ENCODE measurements at places on chromosomes 12 and 14. TPM values are rescaled to one million over a fixed set of nuclear protein-coding genes. Genes with fewer than 3 reads are reported as not detected.
A peak's percentile ranks its signal among the peaks of the same experiment; 100 is the strongest.

DNA sequence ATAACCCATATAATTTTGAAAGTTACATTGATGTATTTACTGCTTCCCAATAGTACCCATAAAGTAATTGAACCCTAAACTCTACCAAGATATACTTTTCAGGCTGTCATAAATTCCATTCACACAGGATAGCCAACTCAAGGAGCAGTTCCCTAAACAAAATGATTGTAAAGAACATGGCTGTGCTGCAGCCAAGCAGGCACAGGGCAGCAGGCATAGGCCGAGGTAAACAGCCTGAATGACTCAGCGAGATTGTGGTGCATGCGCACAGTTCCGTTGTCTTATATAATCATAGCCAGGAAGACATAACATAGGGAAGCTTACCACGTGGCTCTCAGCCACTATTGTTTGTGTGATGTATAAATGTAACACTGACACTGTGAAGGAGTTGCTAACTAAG, 344.9 kb downstream of the FSCB start:
- no peaks in the 10 kb centered on the region for H3K27me3 ChIP-seq
- H3K27ac ChIP-seq = no peak overlapping the region
- H3K36me3 ChIP-seq = no peaks in the 10 kb centered on the region
- DNase-seq = no peak
- H3K4me3 ChIP-seq = no peak overlapping the region

DNA sequence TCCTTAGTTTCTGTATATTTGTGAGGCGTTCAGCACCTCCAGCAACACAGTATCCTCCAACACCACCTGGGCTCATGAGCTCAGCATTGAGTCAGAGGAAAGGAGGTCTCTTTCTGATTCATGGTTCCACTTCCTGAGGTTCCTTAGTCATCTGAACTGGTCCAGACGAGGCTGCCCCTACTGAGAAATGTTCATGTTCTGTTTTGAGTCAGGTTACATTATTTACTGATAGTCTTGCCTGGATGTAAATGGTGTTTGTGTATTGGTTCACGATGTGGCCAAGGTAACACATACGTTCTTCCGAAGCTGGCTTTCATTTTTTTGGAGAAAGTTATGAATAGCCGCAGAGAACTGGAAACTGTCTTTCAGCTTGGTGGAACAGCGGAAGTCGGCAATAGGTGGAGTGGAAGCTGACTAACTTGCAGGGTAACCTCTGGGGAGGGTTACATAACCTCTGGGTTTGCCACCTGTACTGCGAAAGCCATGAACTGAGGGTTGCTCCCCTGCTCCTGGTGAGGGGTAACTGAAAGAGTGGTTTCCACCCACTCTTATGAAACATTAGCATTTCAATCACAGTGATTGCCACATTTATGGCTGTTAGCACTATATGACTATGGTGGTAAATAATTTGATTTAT, 42.2 kb upstream of the MANSC4 start:
- no peaks in the 10 kb centered on the region for H3K36me3 ChIP-seq
- no peak overlapping the region for H3K4me3 ChIP-seq
- H3K4me1 ChIP-seq = peaks cover 4% of the 10 kb centered on the region
- H3K27me3 ChIP-seq = no peaks in the 10 kb centered on the region

DNA sequence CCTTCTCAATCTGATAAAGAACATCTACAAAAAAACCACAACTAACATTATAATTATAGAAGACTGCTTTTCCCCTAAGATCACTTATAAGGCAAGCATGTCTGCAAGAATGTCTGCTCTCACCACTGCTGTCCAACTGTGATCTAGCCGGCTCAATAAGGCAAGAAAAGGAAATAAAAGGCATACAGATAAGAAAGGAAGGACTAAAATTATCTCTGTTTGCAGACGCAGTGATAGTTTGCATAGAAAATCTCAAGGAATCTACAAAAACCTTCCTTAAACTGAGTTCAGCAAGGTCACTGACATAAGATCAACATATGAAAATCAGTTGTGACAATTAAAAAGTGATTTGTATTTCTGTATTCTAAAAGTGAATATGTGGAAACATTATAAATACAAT, 138.0 kb upstream of the EGLN3 start:
- H3K27ac ChIP-seq = no peak overlapping the region
- no peaks in the 10 kb centered on the region for H3K4me1 ChIP-seq
- H3K27me3 ChIP-seq = no peaks in the 10 kb centered on the region
- no peaks in the 10 kb centered on the region for H3K36me3 ChIP-seq
- H3K4me3 ChIP-seq = no peak overlapping the region
- no peak for DNase-seq

- peaks cover 7% of the 10 kb centered on the region for H3K4me1 ChIP-seq
- no peak overlapping the region for H3K4me3 ChIP-seq
- no peaks in the 10 kb centered on the region for H3K27me3 ChIP-seq
- no peak for DNase-seq
- H3K27ac ChIP-seq = peak overlapping the region; percentile 17
- no peaks in the 10 kb centered on the region for H3K36me3 ChIP-seq
Measured at GRCh38 chr14:68308726-68309520, 483.9 kb downstream of the ZFP36L1 start.

DNA sequence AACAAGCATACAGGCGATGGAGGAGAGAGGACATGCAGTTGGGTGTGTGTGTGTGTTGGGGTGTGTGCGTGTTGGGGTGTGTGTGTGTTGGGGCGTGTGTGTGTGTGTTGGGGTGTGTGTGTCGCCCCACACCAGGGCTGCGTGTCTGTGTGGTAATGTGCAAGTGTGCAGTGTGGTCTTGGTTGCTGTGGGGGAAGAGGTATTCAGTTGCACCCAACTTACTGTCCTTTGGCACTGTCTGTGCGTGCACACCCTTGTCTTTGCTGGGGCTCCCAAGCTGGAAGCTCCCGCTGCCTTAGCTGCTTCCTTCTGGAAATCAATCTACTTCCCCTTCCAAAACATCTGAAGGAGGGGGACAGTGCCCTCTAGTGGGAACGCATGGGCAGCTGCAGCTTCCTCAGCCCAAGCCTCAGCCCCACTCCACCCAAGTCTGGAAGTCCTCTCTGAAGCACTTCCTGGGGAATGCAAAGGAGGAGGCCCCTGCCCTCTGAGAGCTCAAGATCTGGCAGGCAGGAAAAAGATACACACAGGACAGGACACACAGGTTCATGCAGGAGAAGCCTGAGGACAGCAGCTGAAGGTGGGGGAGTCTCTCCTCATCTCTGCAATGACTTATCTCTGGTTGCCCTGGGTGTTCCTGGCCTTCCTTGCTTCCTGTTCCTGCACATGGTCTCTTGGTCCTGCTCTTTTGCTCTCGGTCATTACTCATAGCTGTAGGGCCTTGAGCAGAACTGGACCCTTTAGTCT, 13.1 kb downstream of the ASIC1 start:
- H3K36me3 ChIP-seq = no peaks in the 10 kb centered on the region
- H3K4me3 ChIP-seq = no peak overlapping the region
- no peaks in the 10 kb centered on the region for H3K27me3 ChIP-seq

GRCh38 chr12:131699434-131699833, 11.5 kb upstream of the SFSWAP start:
- no peaks in the 10 kb centered on the region for H3K36me3 ChIP-seq
- no peak overlapping the region for H3K27ac ChIP-seq
- no peaks in the 10 kb centered on the region for H3K4me1 ChIP-seq
- H3K4me3 ChIP-seq = no peak overlapping the region

DNA sequence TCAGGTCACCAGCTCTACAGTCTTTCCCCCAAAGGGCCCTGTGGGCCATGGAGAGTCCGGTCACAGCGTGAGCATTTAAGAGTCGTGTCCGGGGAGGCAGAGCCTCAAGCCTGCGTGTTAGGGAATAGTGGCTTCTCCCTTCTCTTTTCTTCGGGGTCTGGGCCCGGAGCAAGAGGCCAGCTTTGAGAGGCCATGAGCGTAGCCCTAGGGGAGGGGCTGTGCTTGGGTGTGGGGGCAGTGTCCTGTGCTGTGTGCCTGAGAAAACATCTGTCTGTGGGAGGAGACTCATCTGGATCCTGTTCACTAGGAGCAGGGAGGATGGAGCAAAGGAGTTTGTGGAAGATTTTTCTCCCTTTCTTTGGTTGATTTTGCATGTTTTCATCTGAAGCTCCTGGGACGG, 5.3 kb downstream of the LRP1-AS start:
- no peaks in the 10 kb centered on the region for H3K4me1 ChIP-seq
- no peak for DNase-seq
- no peak overlapping the region for H3K4me3 ChIP-seq
- no peaks in the 10 kb centered on the region for H3K27me3 ChIP-seq

DNA sequence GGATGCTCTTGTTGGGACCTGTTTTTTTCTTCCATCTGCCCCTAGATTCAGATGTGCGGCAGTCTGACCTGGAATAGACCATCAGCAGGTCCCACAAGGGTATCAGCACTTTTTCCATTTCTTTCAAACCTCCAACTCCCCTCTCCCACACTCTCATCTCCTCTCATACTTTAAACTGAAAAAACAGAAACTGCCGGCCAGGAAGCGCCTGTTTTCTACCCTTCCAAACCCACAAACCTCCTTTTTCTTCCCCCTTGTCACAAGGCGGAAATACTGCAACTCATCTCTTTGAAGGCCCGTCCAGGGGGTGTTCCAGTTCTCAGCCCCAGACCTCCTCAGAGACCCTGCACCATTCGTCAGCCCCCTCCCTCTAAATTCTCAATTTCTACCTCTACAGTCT, 62.5 kb upstream of the FKBP4 start:
- H3K27me3 ChIP-seq = no peaks in the 10 kb centered on the region
- no peak for DNase-seq
- H3K36me3 ChIP-seq = no peaks in the 10 kb centered on the region
- no peak overlapping the region for H3K4me3 ChIP-seq
- H3K27ac ChIP-seq = no peak overlapping the region
- H3K4me1 ChIP-seq = no peaks in the 10 kb centered on the region

DNA sequence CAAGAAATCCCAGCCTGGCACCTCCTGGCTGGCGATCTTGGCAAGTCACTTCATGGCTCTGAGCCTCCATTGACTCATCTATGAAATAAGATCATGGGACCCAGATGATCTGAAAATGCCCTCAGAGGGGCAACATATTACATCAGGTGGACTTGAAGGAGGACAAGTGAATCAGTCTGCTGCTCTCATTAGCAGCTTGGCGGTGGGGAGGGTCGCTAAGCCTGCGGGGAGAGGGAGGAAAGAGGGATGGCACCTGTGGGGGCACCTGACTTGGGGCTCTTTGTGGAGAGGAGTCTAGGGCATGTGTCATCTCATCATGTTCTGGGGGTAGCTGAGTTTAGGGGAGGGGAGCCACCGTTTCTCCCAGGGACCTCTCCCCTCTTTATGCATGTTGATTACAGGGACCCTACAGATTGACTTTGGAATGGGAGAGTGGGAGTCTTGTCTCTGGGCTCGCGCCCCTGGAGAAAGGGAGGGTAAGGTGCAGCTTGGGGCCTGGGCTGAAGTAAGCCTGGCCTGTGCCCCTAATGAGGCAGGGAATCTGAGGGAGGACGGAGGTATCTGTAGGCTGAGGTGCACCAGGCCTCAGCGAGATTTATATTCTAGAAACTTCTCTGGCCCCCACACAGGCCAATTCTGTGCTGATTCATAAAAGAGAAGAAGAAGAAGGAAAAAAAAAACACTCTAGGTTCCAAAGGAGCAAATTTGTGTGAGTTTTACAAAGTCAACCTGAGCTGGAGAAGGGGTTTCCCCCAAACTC, 29.3 kb upstream of the BATF start:
- H3K36me3 ChIP-seq = no peaks in the 10 kb centered on the region
- no peaks in the 10 kb centered on the region for H3K27me3 ChIP-seq
- no peak overlapping the region for H3K27ac ChIP-seq
- no peak overlapping the region for H3K4me3 ChIP-seq
- H3K4me1 ChIP-seq = no peaks in the 10 kb centered on the region

DNA sequence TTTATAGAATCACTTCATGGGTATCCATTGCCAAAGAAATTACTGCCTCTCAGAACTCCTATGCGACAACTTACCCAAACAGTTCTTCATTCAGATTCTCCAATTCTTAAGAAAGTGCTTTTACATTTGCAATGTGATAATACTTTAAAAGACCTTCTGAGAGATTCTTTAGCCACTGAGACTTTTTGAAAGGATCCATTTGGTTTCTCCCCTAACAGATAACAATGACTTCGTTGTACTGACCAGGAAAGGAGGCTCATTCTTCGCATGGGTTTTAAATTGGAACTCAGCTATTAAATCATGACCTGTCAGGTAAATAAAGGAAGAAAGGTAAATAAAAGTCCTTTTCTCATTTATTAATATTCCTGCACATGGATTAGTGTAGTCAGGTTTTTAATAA, 14.8 kb downstream of the ITPR2 start:
- H3K4me1 ChIP-seq = no peaks in the 10 kb centered on the region
- no peaks in the 10 kb centered on the region for H3K27me3 ChIP-seq
- no peak overlapping the region for H3K4me3 ChIP-seq
- no peak overlapping the region for H3K27ac ChIP-seq

DNA sequence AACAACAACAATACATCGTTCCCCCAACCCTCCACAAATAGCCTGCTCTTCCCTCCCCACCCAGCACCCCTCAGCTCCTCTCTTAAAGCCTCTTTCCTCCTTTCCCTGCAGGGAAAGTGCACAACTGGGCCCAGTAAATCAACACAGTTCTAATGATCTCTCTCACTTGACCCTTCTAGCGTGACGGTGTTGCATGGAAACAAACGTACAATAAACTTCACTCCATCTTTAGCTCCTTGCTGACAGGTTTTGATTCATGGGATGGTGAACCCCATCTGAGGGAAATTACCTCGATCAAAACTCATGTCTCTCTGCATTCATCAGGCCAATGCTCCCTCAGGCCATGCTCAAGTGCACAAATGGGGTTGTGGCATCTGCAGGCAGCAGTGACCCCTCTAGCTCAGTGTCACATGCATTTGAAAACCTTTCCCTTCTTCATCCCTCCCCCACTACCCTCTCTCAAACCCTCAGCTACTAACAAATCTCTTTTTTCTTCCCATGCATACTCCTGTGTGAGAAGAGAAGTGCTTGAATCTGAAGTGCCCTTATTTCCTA, 22.9 kb downstream of the GDF11 start:
- no peaks in the 10 kb centered on the region for H3K27me3 ChIP-seq
- H3K4me1 ChIP-seq = no peaks in the 10 kb centered on the region
- H3K27ac ChIP-seq = no peak overlapping the region
- no peak overlapping the region for H3K4me3 ChIP-seq

- H3K27ac ChIP-seq = no peak overlapping the region
- no peak for DNase-seq
- no peaks in the 10 kb centered on the region for H3K4me1 ChIP-seq
- no peak overlapping the region for H3K4me3 ChIP-seq
Measured at GRCh38 chr14:19974844-19975243, 547 bp upstream of the OR4K15 start.

DNA sequence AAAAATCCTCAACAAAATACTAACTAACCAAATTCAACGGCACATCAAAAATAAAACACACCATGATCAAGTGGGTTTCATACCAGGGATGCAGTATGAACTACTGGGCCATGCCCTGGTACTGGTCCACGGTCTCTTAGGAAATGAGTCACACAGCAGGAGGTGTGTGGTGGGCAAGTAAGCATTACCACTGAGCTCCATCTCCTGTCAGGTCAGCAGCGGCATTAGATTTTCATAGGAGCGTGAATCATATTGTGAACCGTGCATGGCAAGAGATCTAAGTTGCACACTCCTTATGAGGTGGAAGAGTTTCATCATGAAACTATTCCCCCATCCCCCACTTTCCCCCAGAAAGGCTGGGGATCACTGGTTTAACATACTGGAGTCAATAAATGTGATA, 6.7 kb upstream of the LGR5 start:
- H3K27me3 ChIP-seq = no peaks in the 10 kb centered on the region
- no peaks in the 10 kb centered on the region for H3K4me1 ChIP-seq
- no peak overlapping the region for H3K27ac ChIP-seq
- DNase-seq = no peak
- no peak overlapping the region for H3K4me3 ChIP-seq

The CMAS gene
- total RNA-seq = 28.3 TPM

The NOXRED1 gene
- total RNA-seq = not detected

Data from right atrium auricular region (tissue), 2 donors.